NCI-H1694 treated with DMSO at 0.1 percent for 48 hours (cell line): ENCODE measurements at places on chromosomes 3 and 15.

DNA sequence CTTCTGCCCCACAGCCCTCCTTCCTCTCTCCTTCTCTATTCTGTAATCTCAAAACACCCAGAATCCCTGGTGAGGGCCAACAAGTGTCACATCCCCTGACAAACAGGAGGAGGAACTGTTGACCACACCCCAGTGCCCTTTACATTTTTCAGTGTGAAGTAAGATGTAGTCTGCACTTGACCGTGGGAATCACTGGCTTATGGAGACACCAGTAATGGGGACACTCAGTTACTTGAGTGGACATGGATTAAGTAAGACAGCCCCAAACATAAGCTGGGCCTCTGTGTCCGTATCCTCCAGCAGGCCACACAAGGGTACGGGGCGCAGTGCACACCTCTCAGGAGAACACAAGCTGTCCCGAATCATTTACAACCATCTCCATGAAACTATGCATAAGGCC, 28.4 kb upstream of the LIMD1 start:
- no peak for DNase-seq

DNA sequence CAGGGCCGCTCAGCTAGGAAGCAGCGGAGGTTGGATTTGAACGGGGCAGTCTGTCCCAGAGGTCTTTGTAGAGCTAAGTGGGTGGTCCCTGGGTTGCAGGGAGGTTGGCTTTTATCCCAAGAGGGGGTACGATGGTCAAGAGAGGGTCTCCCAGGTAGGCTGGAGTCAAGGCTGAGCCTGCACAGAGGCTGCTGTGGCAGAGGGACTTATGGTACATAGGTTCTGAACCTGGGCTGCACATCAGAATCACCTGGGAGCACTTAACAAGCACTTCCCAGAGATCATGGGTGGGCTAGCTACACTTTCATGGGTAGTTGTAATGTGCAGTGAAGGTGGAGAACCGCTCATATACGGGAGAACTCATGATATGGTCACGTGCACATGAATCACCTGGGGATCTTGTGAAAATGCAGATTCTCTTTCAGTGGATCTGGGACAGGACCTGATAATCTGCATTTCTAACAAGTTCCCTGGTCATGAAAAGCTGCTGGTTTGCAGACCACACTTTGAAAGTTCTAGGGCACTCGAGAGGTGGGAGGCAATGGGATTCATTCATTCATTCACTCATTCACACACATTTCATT, 2.9 kb upstream of the RASGRF1 start:
- no peak for DNase-seq

DNA sequence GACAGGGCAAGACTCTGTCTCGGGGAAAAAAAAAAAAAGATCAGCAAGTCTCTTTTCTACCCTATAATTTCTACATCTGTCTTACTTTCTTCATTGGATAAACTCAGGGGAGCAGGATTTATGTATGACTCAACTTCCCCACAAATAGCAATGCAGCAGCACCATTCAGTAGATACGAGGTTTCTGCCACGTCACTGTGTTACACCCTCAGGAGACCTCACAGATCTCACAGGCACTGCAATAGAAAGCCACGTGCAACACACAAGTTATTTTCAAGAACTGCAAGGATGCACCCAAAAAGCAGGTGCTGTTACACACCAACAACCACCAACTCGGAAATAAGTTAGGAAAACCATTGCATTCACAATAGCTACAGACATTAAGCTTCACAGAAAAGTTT, 30.2 kb downstream of the TSPAN3 start:
- no peak for DNase-seq

GRCh38 chr3:10762116-10762515, 53.9 kb upstream of the SLC6A11 start:
- no peak for DNase-seq

- no peak for DNase-seq
Observed at GRCh38 chr3:43191116-43191515, 85.2 kb upstream of the POMGNT2 start.

DNA sequence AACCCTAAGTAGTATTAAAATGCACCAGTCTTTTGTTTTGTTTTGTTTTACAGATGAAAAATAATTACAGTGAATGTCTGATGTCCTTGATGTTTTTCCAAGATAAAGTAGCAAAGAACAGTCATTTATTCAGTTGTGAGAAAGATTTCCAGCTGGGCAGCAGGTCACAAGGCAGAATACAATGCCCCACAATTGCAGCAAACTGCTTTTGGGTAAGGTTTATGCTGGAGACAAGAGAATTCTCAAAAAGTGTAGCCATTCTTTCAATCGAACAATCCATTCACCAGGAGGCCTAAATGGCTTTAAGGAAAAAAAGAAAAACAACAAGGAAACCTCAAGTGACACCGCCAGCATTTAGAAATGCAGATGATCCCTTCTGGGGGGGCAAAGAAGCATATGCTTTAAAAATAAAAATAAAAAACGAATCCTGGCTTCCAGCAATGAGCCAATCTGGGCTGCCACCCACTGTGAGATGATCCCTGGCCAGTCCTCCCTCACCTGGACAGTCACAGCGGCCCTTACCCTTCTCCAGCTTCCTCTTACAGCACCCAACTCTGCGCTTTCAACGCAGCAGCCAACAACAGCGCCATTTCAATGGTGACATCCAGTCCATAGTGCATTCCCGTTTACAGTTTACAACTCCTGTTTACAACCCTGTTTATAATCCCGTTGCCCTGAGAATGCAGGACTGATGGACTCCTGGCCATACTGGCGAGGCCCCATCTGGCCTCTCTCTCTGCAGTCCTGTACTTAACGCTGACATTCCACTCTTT, 25.7 kb upstream of the WNT5A start:
- no peak for DNase-seq

DNA sequence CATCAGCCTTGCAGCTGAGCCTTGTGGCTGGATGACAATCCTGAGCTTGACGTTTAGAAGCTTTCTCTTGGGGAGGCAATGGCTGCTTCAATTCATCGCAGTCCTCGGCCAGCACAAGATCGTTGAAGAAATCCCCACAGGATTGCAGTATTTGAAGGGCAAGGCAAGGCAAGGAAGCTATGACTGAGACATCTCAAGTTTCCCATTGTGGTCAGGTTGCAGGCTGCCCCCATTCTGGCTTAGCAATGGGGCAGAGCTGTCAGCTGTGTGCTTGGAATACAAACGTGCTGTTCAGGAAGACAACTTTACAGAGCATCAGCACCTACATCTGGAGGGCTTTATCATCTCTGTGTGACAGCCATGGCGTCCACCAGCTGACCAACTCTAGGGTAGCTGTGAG, 275.9 kb upstream of the TBL1XR1 start:
- no peak for DNase-seq
